ENCODE measurements at places on chromosomes 3 and 15.

GRCh38 chr15:83605111-83605945 lies 48.6 kb upstream of the ADAMTSL3 start:
- no peak for DNase-seq

DNA sequence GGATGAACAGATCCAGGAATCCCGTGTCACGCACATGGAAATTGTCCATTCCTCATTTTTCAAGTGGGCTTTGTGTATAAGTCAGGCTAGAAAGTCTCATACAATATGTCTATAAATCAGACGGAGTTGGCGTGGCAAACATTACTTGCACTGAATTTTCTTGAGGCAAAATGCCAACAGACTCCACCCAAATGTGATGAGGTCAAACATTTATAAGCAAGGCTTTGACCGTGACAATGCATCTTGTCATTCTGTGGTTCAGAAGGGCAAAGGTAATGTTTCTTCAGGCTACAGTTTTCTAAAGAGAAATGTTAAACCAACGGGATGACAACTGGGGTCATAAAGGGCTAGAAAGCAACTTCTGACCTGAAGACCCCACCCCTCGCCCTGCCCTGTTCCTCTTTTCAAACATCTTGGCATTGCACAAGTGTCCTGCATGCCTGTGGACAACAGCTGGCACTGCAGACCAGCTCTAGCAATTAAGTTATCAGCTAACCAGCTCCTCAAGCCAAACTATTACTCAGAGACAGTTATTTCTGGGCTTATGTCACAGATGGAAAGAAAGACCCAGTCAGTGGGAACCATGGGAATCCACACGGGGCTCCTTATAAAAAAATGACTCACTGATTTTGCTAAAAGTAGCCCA lies 36.5 kb upstream of the SPTBN5 start:
- no peak for DNase-seq

DNA sequence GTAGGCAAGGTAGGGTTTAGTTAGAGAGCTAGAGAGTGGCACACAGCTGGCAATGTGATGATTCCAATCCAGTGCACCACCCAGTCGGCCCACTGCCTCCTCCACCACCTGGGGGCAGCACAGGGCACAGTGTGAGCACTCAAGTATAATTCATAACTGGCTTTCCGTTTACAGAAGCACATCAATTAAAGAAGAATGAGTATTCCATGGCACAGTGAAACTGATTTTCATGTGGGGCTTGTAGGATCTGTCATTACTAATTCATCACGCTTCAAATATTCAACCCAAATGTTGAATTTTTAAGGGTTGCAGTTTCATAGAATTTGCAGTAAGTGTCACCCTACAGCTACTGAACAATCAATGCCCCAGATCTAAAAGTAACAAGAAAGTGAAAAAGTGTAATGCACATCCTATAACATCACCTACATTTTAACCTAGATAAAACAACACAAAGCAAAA lies 149.9 kb downstream of the IGSF11 start:
- peak; percentile 9 for DNase-seq

DNA sequence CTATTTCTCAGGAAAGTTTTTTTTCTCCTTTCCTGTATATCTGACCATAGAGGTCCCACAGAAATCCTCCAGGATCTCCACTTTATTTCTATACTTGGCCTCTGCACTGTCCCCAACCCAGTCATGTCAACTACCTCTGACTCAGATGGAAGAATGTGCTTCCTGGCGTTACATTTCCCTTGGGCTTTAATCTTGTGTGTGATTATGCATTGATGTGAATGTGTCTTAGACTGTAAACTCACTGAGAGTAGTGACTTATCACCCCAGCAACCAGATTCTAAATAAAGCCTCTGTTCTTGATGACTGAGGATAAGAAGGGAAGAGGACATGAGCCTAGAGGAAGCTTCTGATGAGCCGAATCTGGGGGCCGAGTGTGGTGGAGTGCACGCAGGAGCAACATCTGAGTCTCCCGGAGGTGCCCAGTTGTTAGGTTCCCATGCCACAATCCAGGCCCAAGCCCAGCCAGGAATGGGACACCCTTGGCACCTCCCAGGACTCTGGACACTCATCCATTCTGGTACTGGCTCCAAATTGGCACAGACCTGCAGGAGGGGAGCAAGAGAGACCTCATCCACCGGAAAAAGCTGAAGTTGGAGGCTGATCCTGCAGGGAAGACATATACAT lies 32.1 kb upstream of the HEG1 start:
- DNase-seq, result no peak

DNA sequence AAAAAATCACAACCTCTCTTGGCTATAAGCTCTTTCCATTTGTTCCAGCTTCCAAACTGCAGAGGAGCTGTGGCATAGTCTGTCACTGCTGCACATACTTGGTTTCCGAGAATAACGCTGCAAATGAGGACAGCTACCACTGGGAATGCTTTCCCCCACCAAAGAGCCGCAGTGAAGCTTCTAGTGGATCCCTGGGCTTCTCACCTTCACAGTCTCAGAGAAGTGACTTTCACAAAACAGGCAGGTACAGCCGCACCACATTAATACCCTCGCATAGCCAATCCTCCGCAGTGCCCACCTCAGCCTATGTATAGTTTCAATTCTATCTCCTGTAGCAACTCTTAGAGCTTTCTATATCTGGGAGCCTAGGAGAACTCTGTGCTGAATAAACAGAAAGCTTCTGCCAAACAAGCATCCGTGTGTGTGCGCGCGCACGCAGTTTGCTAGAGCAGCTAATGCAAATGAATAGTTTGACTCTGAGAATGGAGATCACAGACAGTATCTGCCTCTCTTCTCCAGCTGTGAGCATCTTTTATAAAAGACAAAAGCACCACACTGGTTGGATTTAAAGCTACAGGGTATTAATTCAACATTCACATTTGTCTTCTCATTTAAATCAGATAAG lies 81.9 kb upstream of the PLXND1 start:
- DNase-seq, result peak; percentile 15

DNA sequence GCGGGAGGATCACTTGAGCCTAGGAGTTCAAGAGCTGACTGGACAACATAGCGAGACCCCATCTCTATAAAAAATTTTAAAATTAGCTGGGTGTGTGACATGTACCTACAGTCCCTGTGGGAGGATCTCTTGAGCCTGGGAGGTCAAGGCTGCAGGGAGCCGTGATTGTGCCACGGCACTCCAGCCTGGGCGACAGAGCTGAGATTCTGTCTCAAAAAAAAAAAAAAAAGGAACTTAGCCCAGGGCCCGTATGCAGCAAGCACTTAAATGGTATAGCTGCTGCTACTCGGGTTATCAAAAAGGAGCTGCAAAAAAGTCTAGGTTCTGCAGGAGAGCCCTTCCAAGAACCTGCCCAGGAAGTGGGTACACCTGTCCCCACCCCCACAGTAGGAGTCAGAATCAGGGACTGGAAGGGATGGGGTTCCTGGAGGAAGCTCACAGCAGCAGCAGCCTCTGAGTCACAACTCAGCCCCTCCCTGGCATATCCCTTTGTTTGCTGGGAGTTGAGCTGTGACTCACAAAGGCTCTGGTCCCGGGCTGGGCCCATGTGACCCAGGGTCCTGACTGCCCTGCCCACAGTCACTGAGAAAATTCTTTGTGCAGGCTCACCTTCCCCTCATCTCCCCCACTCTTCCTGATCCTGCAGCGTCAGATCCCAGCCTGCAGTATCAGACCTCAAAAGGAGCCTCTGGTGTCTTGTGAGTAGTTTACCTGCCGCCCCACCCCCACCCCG lies at the start of gene SPATA12:
Gene SPATA12 (plus strand): TSS at position 576 of the 733 bp plus-strand sequence. CDS start 13,031 bp downstream, outside the sequence.
- peak; percentile 40 for DNase-seq

GRCh38 chr3:123431658-123432324 lies 17.1 kb downstream of the ADCY5 start:
- DNase-seq, result no peak

- no peak for DNase-seq
These were observed 693.1 kb upstream of the NECTIN3 start for GRCh38 chr3:110378481-110378880.

- DNase-seq, result no peak
These were observed 27.7 kb upstream of the LRRN1 start for GRCh38 chr3:3771567-3771966.

DNA sequence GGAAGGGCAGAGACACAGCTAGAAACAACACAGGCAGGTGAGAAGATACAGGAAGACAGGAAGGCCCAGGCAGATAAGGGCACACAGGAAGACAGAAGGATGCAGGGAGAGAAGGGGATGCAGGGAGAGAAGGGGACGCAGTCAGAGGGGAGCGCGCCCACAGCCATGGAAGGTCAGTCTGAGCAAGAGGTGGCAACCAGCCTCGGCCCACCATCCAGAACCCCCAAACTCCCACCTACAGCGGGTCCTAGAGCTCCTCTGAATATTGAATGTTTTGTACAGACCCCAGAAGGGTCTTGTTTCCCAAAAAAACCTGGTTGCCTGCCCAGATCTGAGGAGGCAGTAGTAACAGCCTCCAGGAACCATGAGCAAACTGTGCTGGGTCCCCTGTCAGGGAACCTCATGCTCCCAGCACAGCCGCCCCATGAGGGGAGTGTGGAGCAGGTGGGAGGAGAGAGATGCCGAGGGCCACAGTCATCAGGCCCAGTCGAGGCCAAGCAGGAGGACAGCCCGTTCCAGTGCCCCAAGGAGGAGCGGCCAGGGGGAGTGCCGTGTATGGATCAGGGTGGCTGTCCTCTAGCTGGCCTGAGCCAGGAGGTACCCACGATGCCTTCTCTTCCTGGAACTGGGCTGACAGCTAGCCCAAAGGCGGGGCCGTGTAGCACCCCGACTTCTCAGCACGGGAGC lies 27.6 kb upstream of the SLC28A1 start:
- DNase-seq, result no peak

DNA sequence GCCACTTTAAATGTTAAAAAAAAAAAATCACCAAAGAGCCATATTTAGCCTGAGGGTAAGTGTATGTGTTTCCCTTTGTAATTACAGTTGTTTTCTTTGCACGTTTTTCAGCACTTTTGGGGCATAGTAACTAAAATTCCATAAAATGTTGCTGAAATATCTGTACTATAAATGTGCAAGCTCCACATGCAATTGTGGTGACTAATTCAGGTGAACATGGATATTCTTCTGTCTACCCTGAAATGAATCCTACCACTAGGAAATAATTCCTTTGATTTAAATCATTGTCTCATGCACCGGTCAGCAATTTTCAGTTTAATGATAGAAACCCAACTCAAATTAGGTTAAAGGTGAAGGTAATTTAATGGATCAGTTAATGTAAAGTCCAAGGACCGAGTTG lies 13.1 kb upstream of the TFG start:
- DNase-seq, result no peak

- no peak for DNase-seq
These were observed 1.4 kb downstream of the DOCK3 start for GRCh38 chr3:50676031-50676705.

DNA sequence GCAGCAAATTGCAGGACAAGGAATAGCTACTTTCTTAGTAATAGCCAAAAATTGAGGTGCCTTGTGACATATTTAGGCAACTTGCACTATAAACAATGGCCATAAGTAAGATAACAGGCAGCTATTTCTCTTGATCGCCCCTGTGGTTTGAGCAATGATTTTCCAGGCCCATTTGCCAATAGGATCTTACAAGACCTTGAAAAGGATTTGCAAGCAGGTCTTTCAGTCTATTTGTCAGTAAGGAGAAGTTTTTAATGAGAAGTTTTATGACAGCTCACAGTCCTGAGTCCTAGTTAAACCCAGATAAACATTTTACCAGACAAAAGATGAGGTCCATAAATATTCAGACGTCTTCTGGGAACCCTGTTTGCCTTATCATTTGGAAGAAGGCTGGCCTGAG lies 645.5 kb downstream of the RBMS3 start:
- DNase-seq, result no peak

DNA sequence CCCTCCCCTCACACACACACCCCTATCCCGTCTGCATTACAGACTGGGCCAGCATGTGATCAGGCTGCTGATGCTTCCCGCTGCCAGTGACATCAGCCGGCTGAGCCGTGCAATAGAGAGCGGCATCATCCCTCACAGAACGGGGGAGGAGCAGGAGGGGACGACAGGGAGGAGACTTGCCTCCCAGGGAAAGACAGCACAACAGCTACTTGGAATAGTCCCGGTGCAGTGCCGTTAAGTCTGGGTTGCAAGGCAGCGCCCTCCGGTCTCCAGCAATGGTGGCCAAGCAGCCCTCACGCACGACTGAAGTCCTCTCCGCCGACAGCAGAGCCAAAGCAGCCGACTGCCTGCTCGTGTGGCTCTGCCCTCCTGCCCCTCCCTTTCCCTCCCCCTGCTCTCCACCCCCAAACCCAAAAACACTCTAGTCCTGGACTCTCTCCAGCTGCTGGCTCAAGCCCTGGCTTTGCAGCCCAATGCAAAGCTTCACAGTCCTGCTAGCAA lies 31.5 kb upstream of the RPS17 start:
- DNase-seq, result peak; percentile 11

DNA sequence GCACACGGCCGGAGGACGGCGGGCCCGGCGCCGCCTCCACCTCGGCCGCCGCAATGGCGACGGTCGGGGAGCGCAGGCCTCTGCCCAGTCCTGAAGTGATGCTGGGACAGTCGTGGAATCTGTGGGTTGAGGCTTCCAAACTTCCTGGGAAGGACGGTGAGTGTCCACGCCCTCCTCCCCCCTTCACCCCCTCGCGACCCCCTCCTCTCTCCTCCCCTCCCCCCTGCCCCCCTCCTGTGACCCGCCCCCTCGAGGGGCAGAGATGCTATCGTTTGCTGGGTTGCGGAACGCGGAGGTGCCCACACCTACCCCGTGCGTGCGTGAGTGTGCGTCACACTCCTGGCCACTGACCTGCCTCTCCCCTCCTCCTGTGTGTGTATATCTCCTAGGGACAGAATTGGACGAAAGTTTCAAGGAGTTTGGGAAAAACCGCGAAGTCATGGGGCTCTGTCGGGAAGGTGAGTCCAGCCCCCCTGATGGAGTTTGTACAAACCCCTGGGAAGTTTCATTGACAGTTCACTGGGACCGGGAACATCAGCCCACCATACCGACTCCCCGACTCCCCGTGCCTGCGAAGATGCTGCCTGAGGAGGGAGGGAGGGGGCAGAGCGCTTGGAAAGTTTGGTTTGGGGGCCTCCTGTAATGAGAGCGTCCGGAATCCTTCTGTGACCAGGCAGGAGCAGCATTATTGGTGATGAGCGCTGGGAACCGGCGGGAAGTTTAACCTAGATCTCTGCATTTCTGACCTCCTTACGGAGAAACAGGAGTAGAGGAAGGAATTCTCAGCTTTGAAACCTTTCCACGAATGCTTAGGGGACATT lies 795 bp upstream of the SCAANT1 start:
- no peak for DNase-seq

- no peak for DNase-seq
These were observed 21.2 kb downstream of the NR1D2 start for GRCh38 chr3:23966328-23966727.

- DNase-seq, result no peak
These were observed 74.0 kb downstream of the TFRC start for GRCh38 chr3:196007744-196008335.
